ENCODE measurements at places on chromosomes 6 and 20.

DNA sequence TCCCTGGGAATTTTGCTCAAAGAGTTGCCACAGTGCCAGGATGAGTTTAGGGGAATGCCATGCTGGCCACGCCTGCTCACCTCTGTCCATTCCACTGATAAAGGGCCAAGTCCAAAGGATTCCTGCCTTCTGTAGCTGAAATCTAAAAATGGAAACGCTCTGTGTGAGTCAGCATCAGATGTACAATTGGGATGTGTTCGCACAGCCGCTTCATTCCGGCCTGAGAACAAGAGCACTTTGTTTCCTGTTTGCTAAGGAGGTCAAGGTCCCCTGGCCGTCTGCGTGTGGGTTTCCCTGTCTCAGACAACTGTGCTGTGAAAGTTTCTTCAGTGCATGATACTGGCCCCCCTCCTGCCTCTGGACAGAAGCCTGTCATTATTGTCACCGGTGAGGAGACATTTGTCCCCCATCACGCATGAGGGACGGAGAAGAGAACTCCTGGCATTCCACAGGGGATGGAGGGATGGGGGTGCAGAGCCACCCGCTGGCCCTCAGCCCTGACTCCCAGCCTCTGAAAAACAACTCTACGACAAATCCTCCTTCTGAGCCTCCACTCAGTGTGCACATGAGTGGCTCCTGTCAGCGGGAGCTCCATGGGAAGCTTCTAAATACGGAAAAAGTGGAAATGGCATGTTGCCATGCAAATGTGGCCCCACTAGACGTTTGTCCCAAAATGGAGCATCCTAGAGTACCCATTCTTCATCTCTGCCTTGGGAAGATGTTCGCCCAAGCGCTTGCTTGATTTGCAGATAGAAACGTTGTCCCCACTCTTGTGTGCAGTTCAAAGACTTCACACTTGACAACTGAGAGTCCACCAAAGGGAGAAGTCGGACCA, 143.5 kb upstream of the AFDN start:
- DNase-seq, result no peak

- no peak for DNase-seq
Observed at GRCh38 chr20:19176470-19177052, 35.9 kb upstream of the SLC24A3 start.

- no peak for DNase-seq
Observed at GRCh38 chr6:44264154-44265006, 971 bp downstream of the NFKBIE start.

- DNase-seq, result no peak
Observed at GRCh38 chr6:24194978-24195700, 69.1 kb downstream of the NRSN1 start.

DNA sequence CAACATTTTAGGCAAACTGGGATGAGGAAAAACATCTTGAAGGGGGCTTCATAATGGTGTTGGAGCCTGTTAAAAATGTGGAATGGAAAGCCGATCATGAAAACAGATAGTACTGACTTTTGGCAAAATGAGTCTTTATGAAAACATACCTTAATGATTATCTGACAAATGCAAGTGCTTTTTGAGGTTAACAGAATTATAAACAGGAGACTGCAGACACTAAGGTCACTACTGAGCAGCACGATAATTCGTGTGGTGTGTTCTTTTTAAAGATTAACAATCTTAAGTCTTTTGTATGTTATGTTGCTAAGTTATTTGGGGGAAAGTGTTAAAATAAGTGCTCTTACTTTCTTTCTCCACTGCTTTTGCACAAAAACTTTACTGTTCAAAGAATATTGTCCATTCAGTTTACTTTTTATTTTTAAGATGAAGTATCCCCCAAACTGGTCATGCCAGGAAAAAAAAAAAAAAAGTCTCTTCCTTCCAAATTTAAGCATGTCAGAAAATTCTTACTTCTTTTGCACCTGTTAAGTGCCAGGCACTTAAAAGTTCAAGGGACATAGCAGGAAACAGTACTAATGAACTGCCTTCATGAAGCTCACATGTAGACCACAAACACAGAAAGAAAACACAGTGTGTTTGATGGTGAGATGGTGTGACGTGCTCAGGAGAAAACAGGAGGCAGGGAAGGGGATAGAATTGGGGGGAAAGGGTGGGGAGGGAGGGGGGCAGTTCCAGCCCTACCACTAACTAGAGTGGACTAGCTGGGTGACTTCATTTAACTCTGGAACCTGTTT, 73.2 kb downstream of the CDYL start:
- DNase-seq, result no peak

DNA sequence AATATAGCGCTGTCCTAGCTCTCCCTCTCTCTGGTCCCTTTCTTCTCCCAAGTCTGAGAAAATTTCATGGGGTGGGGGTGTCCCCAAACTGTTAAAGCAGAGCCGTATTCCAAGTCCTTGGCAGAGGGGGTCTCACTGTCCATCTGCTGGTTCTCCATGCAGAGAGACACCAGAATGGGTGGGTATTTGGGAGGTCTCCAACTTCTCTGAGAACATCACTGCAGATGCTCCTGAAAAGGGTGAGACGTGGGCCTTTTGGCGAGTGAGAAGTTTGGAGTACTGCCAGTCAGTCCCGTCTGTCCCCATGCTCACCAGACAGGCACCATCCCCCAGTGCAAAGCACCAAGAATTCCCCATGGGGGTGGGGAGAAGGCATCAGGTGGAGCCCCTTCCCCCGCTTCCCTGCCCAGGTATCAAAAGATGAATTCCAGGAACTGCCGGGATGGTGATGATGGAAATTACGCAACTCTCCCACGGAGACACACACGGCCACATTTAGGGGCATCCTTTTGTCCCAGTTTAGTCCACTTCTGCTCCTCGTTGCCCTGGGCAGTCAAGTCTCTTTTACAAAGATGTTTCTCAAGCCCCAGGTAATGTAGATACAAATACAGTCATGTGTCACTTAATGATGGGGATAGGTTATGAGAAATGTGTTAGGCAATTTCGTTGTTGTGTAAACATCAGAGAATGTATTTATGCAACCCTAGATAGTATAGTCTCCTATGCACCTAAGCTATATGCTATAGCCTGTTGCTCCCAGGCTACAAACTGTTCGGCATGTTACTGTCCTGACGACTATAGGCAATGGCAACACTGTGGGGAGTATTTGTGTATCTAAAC, 73.4 kb upstream of the SRSF6 start:
- DNase-seq, result no peak

DNA sequence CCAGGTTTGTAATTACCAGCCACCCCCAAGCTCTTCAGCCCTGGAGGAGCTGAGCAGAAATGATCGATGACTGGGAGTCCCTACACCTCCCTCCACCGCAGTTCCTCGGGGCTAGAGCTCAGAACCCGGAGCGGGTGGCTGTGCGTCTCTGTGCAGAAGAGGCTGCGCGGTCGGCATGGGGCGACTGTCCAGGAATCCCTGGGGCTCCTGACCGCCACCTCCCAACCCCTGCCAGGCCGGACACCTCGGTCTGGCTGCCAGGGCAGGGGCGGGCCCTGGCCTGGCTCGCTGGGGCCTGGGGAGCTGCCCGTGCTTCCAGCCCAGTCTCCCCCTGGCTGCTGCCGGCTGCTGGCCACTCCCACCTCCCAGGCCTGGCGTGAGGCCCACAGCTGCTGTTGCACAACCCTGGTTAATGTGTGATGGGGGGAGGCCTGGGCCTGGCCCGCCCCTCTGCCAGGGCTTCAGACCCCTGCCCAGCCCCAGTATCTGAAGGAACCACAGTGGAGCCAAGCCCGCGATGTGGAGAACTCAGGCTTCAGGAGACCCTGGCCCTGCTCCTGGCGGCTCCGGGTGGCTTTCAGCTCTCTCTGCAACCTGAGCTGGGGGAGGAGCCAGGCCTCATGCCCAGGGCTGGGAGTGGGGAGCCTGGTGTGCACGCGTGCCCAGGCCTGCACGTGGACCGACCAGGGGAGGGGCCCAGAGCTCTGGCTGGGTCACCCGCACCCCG, 1.2 kb downstream of the SLC2A4RG start:
- no peak for DNase-seq

GRCh38 chr20:6053064-6053775, 640 bp downstream of the LRRN4 start:
- DNase-seq, result no peak

DNA sequence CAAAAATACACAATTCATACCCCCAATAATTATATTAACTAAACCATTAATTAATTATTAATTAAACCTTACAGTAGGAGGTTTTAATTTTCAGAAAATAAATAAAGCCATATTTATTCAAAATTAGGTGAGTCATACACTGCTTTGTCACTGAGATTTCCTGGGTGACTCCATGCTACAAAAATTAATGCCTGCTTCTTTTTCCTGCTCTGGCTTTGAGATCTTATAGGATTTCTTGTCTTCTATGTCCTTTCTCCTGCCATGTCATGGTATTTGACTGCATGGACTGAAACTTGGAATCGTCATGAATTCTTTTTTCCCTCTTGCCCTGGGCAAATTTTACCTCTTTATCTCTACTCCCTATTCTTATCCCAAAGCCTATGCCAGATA, 133.2 kb downstream of the PHACTR1 start:
- no peak for DNase-seq

GRCh38 chr6:102038964-102039363, 645.5 kb downstream of the GRIK2 start:
- no peak for DNase-seq

GRCh38 chr6:40285996-40286395, 301.2 kb downstream of the LRFN2 start:
- no peak for DNase-seq

DNA sequence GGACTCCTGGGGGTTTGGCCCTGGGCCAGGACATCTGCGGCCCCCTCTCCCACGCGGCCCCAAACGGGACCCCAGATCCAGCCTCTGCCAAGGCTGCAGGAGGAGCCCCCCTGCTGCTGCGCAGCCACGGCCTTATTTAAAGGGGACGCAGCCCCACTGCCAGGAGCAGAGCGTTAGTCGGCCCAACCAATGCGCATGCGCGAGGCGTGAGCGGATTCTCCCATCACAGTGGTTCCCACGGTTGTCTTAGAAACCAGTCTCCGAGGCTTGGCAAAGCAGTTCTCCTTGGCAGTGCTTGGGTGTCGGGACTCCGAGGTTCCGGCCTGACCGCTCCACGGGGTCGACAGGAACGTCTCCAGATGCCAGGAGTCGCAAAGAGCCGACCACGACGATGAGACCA, 288.3 kb upstream of the ZNF337 start:
- DNase-seq, result peak; percentile 39

GRCh38 chr6:23016696-23017095, 447.3 kb downstream of the HDGFL1 start:
- DNase-seq, result no peak

DNA sequence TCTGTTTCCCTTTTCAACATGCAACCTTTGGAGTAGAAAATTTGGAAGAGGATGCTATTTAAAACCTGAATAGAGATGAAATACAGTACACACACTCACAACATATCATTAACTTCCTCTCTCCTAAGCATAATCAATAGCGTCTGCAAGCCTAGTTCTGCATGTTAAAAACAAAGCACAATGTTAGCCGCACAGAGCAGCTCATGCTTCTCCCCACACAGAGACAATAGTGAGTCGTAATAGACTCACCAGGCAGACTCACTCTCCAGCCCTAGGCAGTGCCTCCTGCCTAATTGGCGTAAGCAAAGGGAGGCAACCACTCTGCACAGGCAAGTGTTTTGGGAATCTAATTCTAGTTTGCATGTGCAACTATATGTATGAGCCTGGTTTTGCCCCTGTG, 45.8 kb upstream of the ARID1B start:
- DNase-seq, result no peak

GRCh38 chr6:6635291-6635690, 46.8 kb downstream of the LY86 start:
- no peak for DNase-seq

- DNase-seq, result no peak
Observed at GRCh38 chr20:61780066-61780465, 285.6 kb downstream of the TAF4 start.

DNA sequence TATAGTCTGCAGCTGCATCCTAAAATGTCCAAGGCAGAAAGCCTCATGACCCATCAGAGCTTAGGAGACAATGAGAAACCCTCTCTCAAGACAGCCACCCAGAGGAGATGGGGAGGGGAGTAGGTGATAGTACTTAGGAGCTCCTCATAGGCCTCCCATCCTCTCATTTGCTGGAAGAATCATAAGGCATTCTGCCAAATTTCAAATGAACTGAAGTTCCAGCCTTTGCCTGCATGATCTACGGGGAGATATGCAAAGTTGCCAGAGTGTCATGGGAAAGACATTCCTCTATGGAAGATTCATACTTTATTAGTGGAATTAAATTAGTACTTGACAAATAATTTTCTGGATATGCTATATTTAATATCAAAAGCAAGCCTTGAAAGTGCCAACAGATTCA, 194.1 kb upstream of the GJE1 start:
- DNase-seq, result no peak

DNA sequence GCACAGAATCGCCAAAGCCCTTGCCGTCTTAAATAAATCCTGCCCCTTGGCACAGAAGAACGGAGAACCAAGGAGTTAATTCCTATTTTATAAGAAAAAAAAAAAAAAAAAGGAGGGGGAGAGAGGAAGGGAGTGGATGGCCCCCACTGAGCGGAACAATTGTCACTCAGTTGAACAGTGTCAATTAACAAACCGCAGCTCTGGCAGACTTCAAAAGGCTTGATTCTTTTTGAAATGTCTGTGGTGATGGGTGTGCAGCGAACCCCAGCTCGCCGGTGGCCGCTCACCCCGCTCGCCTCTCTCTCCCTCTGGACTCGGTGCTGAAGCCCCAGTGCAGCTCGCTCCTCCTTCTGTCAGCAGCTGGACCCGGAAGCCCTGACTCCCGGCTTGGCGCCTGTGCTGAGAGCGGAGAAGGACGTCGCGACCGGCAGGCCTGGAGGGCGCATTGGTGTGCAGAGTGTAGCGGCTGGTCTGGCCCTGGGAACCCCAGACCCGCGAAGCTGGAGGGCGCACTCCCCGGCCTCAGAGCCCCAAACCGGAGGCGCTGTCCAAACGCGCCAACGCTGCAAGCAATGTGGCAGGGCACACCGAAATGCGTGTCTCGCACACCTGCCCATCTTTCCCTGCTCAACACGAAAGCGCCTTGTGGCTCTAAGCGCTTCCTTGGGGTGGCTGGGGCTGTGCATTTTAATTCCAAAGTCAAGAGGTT, 3.4 kb downstream of the LINC00237 start:
- DNase-seq, result no peak

GRCh38 chr6:164039954-164040375, 625.4 kb downstream of the QKI start:
- no peak for DNase-seq

- DNase-seq, result no peak
Observed at GRCh38 chr6:13496513-13497190, 9.3 kb upstream of the GFOD1 start.

GRCh38 chr6:63634630-63635029, 972 bp upstream of the PHF3 start:
- DNase-seq, result no peak

- DNase-seq, result no peak
Observed at GRCh38 chr20:37201827-37202162, 22.4 kb upstream of the MROH8 start.

- DNase-seq, result no peak
Observed at GRCh38 chr6:145042559-145042958, 692.8 kb downstream of the EPM2A start.

DNA sequence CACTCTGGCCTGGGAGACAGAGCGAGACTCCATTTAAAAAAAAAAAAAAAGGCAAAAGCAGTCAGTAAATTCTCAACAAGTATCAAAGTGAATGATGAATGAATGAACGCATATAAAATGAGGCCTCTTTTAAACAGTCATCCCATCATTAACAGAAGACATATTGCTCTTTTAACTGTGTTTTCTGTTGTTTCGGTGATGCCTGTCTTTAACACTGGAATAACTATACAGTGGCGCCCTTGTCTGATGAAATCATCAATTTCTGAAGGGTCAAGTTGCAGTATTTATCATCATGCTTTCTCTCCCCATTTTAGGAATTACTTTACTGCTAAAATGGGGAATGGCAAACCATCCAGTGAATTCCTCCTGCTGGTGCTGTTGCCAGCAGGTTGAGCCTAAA, 45.7 kb upstream of the SNX9 start:
- DNase-seq, result no peak
